Activated gamma-delta T cell treated with Interleukin-2 at 50 U/mL for 16 hours (primary cell): ENCODE measurements at places on chromosomes 6 and 20.
A peak's percentile ranks its signal among the peaks of the same experiment; 100 is the strongest.

- peak; percentile 51 for DNase-seq
These were observed 46.3 kb downstream of the MCM8 start for GRCh38 chr20:5996765-5997164.

DNA sequence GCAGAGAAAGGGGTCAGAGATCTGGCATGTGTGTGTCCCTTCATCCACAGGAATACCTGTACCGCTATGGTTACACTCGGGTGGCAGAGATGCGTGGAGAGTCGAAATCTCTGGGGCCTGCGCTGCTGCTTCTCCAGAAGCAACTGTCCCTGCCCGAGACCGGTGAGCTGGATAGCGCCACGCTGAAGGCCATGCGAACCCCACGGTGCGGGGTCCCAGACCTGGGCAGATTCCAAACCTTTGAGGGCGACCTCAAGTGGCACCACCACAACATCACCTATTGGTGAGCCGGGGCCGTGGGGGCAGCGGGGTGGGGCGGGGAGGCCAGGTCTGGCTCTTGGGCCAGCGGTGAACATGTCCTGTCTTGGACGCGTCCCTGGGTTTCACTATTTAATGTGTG lies 1.1 kb downstream of the MMP9 start:
- no peak for DNase-seq

GRCh38 chr20:53878262-53879047 lies 191.9 kb downstream of the BCAS1 start:
- no peak for DNase-seq

GRCh38 chr20:38406476-38406875 lies 28.7 kb downstream of the SNHG17 start:
- DNase-seq = no peak

GRCh38 chr6:151052021-151052646 lies 186.6 kb downstream of the MTHFD1L start:
- DNase-seq = no peak

- no peak for DNase-seq
These were observed 128.5 kb downstream of the FLRT3 start for GRCh38 chr20:14208956-14209355.

DNA sequence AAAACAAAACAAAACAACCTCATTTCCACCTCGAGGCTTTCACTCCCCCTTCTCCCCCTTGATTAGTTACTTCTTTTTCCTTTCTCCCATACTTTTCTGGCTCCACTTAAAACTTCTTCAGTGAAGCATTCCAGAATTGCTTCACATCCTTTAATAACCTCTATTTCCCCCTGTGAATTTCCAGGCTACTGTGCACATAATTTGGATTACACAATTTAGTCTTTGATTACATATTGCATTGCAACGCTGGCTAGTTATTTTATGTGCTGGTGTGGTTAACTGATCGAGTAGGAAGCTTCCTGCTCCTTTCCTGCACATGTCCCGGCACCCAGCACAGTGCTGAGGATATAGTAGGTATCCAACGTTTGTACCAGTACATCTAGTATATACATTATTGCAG lies 28.1 kb upstream of the EEF1E1 start:
- DNase-seq = no peak

DNA sequence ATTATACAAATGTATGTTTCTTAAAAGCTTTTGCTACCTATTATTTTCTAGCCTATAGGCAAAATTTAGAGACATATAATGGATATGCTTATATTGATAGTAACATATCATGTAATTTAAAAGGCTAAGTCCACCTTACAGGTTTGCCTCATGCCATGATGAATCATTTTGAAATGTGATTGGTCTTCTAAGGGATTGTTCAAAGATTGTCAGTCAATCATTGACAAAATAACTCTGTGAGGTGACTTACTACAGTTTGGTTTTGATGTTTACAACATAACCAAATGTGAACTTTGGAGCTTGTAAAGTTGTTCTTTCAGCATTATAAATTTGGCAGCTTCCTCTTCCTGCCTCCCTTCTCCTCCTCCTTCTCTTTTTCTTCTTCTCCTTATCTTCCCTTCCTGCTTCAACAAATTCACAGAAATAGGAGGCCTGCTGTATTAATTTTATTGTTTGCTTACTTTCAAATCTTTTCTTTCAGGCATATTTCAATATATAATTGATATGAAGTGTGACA lies 39.7 kb upstream of the ZFP64 start:
- no peak for DNase-seq

DNA sequence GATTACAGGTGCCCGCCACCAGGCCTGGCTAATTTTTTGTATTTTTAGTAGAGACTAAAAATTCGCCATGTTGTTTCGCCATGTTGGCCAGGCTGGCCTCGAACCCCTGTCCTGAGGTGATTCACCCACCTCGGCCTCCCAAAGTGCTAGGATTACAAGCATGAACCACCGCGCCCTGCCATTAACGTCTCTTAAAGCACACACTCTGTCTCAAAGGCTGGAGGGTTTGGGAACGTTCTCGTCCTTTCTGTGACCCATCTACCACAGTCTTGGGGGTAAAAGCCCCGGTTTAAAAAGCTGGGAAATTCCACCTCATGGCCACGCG lies 57.8 kb upstream of the ARID1B start:
- no peak for DNase-seq

DNA sequence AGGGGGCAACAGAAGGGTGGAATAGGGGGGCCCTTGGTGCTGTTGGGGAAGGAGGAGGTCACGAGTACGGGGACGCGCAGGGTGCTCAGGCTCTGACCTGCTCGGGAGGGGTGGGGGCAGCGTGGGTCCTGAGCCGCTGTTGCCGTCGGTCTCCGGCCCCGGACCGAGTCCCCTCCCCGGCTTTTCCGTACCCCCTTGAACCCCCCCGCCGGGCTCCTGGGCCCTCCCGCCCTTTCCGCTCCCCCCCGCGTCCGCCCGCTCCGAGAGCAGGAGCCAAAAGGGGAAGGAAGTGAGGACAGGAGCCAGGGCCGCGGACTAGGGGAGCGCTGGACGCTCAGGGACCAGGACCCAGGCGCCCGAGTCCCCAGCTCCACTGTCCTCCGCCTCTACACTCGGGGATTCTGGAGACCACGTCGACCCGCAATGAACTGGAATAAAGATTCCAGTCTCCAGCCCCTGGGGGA lies at the start of gene RGL2:
Gene RGL2, minus strand, starts transcription at position 170 of the 464 bp plus-strand sequence. CDS start 332 bp downstream, outside the sequence.
- peak; percentile 63 for DNase-seq

DNA sequence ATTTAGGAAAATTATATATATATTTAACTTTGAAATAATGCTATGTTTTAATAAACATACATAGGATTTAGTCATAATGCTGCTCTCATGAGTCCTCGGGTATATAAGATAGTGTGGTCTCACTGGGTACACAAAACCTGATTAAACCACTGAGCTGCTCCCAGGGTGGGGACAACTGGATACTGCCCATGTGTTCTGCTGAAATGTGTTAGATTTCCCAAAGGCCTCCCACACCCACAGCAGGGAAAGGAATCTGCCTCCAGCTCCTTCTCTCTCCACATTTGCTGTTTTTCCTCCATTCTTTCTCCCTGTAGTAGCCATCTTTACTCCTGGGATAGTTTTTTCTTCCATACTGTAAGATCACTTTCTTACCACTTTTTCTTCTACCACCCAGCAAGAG lies 69.2 kb upstream of the TRAF3IP2 start:
- DNase-seq = no peak

GRCh38 chr20:46635514-46636136 lies 15.6 kb downstream of the SLC13A3 start:
- no peak for DNase-seq

- DNase-seq = no peak
These were observed 25.2 kb upstream of the QKI start for GRCh38 chr6:163389354-163389753.

DNA sequence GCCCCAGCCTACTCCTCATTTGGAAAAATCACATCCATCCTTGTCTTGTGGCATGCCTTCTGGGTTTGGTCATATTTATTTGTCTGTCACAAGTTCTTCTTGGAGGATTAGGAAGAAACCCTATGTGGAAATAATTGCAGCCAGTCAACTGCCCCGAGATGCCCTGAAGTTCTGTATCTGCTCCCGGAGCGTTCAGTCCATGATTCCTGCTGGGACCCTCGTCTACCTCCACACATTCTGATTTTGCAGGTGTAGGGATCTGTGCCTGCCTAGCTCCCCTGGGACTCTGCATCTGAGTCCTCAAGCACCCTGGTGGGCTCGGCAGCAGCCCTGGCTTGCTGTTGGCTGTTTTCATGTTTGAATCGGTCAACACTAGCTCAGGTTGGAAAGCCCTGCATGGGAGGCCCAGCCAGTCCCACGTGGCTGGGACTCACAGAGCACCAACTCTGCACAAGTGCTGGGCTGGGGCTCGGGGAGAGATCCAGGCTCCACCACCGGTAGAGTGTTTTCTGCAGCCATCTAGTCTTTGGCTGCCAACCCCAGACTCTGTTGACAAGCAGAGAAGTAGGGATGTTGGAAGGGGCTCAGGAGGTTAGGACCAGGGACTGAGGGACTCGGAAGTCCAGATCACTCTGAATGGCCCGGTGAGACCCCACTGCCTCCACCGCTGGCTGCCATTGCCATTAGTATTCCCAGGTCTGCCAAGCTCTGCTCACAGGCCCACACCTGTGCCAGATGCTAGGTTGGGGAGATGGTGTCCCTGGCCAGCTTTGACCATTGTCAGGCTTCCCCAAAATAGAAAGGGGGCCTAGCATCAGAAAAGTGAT lies 183.5 kb upstream of the CST7 start:
- DNase-seq = no peak

DNA sequence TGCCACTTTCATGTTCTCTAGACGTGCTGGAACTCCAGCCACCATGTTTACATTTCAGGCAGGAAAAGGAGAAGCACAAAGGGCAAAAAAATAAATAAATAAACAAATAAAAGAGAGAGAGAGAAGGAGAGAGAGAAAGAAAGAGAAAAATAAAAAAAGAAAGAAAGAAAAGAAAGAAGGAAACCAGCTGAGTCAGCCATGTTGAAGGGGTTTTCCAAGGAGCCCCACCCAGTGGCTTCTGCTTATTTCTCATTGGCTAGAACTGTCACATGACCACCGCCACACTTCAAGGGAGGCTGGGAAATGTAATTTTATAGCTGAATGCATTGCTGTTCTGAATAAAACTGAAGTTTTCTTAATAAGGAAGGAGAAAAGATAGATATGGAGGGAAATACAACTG lies 71.1 kb downstream of the BFSP1 start:
- no peak for DNase-seq

DNA sequence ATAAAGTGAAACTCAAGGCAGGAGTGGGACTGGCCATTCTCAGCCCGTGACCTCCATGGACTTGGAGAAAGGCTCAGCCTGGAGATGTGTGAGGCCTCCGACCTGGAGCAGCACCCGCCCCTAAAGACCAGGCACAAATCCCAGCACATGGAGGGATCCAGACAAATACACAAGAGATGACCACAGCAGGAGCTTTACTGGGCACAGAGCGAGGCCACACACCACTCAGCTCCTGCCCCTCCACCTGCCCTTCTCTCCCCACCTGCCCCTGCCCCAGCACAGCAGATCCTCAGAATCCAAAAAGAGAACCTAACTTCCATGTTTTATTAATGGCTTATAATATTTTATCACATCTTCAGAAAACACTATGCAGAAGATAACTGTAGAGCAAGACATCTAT lies 20.4 kb upstream of the MICB start:
- DNase-seq = no peak

DNA sequence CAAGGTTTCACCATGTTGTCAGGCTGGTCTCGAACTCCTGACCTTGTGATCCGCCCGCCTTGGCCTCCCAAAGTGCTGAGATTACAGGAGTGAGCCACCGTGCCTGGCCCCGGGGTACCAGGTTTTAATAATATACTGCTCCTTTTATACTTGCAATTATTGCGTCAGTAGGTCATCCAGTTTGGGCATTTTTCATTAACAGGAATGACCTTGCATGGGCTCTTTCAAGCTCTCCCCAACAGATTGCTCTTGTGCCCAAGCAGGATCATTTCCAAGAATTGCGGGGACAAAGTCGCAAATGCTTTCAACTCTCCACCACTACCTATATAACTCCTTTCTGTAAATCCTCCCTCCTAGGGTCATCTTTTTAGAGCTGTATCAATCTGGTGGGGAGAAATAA lies 23.8 kb downstream of the STK38 start:
- no peak for DNase-seq

DNA sequence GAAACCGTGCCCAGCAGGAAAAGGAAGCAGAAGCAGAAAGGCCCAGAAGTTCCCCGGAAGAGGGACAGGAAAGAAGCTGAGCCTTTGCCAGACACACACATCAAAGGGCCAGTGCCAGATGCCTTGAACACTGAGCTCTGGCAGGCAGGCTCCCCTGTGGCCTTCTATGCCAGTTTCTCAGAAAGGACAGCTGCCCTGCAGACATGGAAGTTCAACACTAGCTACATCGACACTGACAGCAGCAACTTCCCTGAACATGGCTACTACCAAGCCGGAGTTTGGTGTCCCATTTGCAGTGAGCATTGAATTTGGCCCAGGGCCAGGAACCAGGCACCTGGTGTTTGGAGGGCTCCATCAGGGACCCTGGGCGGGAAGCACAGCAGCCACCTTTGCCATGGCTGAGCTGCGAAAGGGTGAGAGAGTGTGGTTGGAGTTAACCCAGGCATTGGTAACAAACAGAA lies 8.0 kb upstream of the RAET1E start:
- DNase-seq = no peak

- DNase-seq = no peak
These were observed 74.8 kb upstream of the AGPAT4 start for GRCh38 chr6:161348628-161348994.

DNA sequence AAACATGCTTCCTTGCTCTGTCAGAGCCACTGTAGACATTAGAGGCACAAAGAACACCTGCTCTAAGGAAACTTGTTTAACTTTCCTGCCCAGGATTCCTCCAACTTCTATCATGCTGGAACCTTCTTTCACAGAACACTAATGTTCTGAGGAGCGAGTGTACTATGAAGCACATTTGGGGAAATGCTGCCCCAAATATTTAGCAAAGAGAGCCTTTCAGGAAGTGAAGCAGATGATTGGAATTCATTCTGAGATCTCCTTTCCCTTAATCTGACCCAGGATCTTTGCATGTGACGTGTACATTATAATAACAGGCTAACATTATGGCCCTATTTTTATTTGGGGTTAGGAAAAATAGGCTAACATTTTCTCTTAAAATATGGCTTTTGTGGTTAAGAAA lies 21.0 kb upstream of the FYN start:
- no peak for DNase-seq

- no peak for DNase-seq
These were observed 38.8 kb downstream of the C6orf52 start for GRCh38 chr6:10655508-10656055.

GRCh38 chr6:163183806-163184205 lies 230.7 kb upstream of the QKI start:
- no peak for DNase-seq

DNA sequence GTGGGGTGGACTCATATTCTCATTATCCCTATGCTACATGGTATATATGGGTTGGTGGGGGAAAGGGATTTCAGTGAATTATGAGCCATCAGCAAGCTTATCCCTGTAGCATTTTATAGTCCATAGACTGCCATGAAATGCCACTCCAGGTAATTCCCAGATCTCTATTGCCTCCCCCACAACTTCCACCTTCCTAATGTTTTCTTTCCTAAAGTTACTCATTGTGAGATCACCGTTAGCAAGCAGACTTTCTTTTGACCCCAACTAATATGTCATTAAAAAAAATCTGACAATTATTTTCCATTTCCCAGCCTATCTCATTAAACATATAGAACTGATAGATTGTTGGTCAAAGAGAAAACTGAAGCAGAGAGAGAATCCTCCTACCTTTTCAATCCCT lies 40.7 kb upstream of the TBX18 start:
- no peak for DNase-seq
